NCI-H510A treated with DMSO at 0.1 percent for 48 hours (cell line): ENCODE measurements at places on chromosomes 7 and 10.

GRCh38 chr7:130521258-130521951 lies 29.5 kb downstream of the MEST start:
- DNase-seq = no peak

- DNase-seq = no peak
Observed at GRCh38 chr7:2431260-2431867, 28.0 kb downstream of the CHST12 start.

DNA sequence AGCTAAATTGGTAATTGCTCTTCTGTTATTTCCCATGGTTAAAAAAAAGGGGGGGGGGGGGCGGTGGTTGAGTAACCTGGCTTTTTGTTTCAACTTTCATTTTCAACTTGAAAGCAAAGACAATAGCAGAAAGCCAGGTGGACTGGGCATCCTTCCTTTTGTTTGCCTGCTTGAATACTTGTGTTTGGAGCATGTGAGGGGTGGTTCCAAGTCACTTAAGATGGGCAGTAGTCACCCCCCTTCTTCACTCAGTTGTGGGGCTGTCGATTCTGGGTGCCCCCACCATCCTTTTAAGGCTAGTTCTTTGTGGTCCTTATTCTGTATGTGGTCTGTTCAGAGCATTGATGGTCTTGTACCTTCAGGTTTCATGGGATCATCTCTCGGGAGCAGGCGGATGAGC lies 165.6 kb upstream of the PRR15 start:
- peak; percentile 36 for DNase-seq

GRCh38 chr10:118569241-118569881 lies 26.1 kb downstream of the PRLHR start:
- DNase-seq = no peak

- no peak for DNase-seq
Observed at GRCh38 chr7:155971180-155971770, 159.0 kb upstream of the SHH start.
